NCI-H2081 (cell line): ENCODE measurements at places on chromosomes 11 and 22.

DNA sequence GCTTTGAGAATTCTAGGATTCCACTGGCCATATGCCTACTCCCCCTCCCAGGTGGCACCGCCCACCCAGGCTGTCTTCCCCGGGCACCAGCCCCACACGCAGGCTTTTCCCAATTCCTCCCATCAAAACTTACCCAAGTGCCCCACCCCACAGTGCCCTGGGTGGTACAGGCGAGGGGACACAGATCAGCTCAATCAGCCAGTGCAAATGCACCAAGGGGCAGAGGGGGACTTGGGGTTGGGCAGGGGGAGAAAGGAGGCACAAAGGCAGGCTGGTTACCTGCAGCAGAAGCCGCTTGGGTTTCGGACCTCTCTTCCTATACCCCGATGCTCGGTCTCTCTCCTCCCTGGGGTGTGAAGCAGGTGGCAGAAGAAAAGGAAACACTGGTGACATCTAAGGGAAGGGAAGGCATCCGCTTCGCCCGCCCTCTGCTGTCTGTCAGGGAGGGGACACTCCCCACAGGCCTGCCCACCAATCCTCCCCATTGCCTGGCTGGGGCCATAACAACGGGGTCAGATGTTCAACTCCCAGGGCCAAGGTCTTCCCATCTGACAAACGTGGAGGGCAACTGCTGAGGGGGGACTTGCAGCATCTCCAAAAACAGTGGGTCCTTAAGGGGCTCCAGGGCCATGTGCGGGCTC lies 14.0 kb downstream of the CBX7 start:
- DNase-seq = no peak

- DNase-seq = no peak
Observed at GRCh38 chr11:1221848-1222311, 986 bp upstream of the MUC5B start.

DNA sequence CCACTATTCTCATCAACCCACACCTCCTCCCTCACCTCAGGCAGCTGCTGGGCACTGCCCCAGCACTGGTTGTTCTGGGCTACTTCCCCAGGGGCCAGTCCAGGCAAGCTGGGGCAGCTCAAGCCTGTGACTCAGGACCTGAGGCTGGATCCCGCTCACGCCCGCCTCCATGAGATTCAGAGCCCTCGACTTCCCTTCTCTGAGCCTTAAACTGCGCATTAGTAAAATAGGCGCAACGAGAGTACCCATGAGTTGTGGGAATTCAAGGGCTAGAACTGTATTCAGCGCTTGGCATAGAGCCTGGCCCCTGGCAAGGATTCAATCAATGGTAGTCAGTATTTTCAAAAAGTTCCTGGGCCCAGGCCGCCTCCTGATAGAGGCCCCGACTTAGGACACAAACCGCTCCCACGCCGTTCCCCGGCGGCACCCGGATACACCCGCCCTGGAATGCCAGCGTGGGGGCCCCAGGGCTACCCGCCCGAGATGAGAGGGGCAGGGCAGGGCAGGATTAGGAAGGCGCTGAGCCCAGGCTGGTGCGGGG lies 723 bp upstream of the CD82 start:
- peak; percentile 75 for DNase-seq

- DNase-seq = no peak
Observed at GRCh38 chr22:19844377-19845053, 10.2 kb downstream of the GNB1L start.
